ENCODE measurements at places on chromosomes 7 and 10. TPM values are rescaled to one million over a fixed set of nuclear protein-coding genes. Genes with fewer than 3 reads are reported as not detected.

- DNase-seq = no peak
Observed at GRCh38 chr10:12971001-12971788, 30.3 kb downstream of the CCDC3 start.

DNA sequence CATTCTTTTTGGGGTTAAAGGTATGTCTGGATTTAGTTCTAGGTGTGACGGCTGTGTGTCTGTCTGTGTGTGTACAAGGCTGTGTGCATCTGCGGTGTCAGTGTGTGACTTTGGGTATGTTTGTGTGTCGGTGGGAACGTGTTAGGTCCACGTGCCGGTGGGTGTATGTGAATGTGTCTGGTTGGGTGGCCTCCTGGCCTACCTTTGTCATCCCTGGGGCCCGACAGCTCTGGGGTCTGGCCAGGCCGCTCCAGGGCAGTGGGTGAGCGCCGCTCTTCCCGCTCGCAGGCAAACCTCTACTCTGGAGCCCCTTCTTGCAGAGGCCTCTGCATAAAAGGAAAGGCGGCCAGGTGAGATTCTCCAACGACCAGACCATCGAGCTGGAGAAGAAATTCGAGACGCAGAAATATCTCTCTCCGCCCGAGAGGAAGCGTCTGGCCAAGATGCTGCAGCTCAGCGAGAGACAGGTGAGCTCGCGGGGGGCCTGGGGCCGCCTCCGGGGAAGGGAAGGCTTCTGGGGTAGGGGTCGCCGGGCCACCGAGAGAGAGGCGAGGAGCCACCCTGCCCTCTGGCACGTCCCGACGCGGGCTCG, 2.4 kb downstream of the HHEX start:
- no peak for DNase-seq

DNA sequence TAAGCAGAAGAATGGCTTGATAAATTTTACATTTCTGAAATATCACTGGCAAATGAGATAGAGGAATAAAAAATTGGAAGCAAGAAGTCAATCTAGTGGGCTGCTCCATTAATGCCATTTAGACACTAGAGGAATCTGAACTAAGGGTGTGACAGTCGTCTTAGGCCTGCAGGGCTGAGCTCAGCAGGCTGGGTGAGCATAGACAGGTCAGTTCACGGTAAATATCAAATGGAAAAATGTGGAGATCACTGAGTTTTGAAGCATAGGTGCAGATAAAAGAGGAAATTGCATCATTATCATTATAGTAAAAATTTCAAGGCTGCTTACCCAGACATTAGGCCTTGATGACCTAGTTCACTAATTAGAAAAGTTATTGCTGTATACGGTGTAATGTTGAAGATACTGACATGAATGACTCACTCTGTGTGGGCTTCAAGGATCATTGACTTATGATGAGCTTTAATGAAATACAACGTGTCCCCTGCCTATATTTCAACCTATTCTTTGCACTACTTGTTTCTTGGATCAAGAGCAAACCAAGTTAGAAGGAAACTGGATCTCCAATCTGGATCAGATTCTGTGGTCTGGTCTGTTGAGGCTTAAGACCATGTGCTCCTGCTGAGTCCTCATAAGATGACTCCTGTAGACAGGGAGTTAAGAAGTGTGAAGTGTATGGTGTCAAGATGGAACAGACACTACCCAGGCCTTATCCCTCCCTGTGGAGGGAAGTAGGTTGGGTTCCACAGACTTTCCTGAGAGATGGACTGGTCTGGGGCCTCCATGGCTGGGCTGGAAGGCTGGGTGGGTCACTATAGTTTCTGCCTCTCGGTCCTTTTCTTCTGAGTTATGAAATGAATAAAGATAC, 3.6 kb downstream of the OR2F2 start:
- DNase-seq = no peak

GRCh38 chr7:72504061-72504706, 92.0 kb upstream of the CALN1 start:
- DNase-seq = no peak

- DNase-seq = no peak
Observed at GRCh38 chr7:18361756-18362155, 133.8 kb upstream of the HDAC9 start.

GRCh38 chr7:52168085-52168484, 851.5 kb upstream of the COBL start:
- no peak for DNase-seq

GRCh38 chr10:103441206-103441605, 11.0 kb downstream of the CALHM2 start:
- DNase-seq = no peak

- no peak for DNase-seq
Observed at GRCh38 chr10:75932921-75933320, 501.5 kb downstream of the LRMDA start.

GRCh38 chr10:34181553-34182300, 633.4 kb downstream of the PARD3 start:
- DNase-seq = no peak

GRCh38 chr10:79188154-79188965, 119.6 kb downstream of the ZMIZ1 start:
- DNase-seq = no peak

GRCh38 chr10:70782746-70783680, 2.2 kb downstream of the TBATA start:
- DNase-seq = no peak

DNA sequence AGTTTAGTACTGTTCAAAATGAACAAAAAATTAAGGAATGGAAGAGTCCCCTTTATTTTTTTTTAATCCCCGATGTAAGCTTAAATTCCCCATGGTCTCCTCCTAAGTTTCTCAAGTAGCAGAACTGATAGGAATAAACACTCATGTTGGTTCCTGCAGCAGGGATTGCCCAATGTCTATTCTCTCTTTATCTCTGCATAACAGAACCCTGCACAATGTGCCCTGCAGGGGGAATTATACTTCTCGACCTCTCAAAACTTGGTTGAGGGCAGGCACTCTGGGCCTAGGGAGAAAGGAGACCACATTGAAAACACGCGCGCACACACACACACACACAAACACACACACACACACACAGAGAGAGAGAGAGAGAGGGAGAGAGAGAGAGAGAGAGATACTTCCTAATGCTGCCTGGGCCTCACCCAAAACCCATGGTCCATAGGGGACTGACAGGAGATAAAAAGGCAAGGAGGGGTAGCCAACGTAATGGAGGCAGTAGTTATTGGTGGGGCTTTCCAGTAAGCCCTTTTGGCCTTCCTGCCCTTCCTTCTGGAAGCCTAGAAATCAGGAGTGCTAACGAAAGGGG, 22.7 kb downstream of the JAZF1 start:
- no peak for DNase-seq

- no peak for DNase-seq
Observed at GRCh38 chr10:125062914-125063230, 97.5 kb downstream of the CTBP2 start.

DNA sequence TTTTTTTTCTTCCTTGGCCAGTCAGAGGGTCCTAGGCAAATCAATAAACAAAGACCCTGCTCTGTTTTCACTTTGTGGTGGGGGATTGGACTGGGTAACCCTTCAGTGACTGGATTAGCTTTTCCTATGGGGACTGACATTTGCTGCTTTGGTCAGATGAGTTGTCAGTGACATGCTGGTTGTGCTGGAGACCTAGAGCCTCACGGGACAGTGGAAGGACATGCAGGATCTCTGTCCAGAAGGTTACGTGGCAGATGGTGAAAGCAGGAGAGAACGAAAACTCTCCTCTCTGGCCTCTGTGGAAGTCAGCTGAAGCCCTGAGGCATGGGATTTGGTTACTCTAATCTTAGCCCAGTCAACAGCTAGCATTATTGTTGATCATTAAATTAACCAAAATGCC, 90.0 kb upstream of the BMPER start:
- no peak for DNase-seq

DNA sequence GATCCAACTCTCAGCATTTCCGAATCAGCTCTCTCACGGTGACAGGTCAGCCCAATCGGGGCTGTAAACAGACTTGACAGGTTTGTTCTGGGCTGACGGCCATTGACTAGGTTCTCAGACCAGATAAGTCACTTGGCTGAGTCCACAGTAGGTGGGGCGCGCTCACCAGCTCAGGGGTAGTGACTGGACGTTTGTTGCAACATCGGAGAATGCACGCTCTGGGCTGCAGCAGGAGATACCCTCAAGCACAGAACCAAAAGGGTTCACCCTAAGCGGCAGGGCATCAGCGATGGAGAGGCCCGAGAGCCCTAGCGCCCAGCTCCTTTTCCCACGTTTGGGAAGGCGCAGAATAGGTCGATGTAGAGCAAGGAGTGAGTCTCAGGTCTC, 1.8 kb downstream of the KLLN start:
- DNase-seq = no peak

DNA sequence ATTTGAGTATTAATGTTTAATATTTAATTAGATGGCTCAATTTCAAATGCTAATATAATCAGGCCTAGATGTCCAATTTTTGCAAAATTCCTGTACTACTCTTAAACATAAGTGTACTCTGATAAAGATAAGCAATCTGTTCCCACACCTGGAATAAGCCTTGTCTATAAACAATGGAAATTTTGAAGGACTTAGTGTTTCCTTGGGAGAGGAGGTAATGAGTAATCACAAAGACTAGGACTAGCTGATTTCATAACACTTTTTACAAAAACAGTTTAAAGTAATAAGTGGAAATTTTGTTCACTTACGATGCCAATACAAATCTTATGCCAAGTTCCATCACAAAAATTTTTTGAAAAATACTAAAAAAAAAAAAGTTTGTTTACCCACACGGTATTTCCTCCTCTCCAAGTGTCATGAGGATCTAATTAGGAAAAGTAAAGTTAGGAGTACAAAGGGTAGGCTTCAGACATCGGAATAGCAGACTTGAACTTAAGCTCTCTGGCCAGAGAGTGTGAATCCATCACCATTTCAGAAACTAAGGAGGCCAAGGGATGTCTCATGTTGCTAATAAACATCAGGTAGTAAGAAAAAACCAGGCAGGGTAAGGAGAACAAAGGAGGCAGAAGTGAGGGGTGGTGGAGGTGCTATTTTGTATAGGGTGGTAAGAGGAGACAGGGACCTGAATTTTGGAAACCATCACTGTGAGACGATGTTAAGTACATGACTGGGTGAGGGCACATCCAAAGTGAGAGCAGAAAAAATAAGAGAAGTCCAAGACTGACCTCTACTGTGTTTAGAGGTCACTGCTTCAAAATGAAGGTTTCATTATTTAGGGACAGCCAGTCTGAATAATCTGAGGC, 61.3 kb downstream of the RAPGEF5 start:
- no peak for DNase-seq

- DNase-seq = no peak
Observed at GRCh38 chr7:10767771-10768170, 205.9 kb upstream of the PHF14 start.

DNA sequence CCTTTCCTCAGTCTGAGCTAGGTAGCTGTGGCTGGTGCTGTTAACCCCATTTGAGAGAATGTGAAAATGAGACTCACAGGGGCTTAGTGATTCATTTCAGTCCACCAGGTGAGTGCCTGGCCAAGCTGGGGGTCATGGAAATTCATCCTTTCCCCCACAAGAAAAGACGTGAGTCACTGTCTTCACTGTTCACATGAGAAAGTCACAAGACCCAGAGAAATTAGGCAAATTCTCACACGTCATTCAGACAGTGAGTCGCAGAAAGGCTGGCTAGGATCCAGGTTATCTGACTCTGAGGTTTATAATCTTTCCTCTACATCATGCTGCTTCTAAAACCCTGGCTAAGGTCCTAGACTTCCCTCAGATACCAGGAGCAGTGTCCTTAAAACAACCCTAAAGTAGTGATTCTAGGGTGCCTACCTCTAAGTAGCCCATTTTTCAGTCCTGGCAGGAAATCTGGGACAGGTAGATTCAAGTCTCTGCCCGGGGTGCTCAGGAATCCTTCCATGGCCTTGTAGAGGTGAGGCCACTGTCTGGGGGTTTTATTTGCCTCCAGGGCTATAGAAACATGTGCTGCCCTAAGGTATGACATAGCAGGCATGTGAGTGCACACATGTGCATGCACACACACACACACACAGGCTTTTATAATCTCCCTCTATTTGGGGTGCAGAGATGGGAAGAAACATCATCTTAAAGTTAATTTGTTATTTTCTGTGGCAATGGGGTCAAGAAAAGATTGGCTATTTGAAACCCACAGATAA, 427.9 kb upstream of the CELF2 start:
- DNase-seq = no peak

GRCh38 chr7:1290026-1290678, 57.5 kb downstream of the UNCX start:
- DNase-seq = no peak

DNA sequence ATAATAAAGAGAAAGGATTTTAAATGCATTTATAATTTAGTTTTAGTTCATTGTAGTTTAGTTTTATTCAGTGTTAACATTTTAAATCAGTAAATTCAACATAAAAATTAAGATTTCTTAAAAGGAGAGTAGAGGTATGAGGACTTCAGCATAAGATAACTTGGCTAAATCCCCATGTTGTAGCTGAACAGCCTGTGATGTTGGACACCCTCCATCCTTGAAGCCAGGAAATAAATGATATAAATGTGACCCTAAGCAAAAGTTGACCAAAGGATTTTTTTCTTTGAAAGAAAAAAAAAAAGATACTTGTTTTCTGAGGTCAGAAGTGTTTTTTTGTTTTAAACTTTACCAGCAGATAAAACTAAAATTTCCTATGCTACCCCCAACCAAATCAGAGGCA, 48.7 kb downstream of the GNAI1 start:
- DNase-seq = no peak

DNA sequence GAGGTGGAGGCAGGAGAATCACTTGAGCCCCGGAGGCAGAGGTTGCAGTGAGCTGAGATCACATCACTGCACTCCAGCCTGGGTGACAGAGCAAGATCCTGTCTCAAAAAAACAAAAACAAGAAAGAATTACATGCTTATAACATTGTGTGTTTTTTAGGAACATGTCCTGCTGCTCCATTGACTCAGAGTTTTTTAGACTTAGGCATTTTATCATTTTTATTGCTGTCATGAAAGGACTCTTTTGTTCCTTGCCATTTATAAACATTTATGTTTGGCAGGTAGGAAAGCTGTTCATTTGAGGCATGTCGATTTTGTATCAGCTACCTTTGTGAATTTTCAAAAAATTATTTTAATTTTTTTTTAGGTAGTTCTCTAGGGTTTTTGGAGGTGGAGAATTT, 20.3 kb downstream of the COL26A1 start:
- no peak for DNase-seq

Gene BAMBI
- total RNA-seq = 3.9 TPM

Gene SHH
- total RNA-seq = 22.9 TPM

Gene TMEM178B
- 0.39 TPM for total RNA-seq

Gene PROSER2
- total RNA-seq = 4.1 TPM

Gene EPHA1
- total RNA-seq = 0.39 TPM

Gene FGL2
- not detected for total RNA-seq

Gene LRRC61
- total RNA-seq = 13.8 TPM

Gene HEPACAM2
- not detected for total RNA-seq

Gene STEAP4
- total RNA-seq = 0.10 TPM

Gene MYO3A
- total RNA-seq = not detected

Gene NFE2L3
- total RNA-seq = 78.5 TPM

Gene TRPV5
- not detected for total RNA-seq

Gene DRGX
- 0.15 TPM for total RNA-seq
